ENCODE measurements at places on chromosomes 16 and 17.

- DNase-seq = no peak
Observed at GRCh38 chr17:59814685-59815084, 78.1 kb downstream of the TUBD1 start.

DNA sequence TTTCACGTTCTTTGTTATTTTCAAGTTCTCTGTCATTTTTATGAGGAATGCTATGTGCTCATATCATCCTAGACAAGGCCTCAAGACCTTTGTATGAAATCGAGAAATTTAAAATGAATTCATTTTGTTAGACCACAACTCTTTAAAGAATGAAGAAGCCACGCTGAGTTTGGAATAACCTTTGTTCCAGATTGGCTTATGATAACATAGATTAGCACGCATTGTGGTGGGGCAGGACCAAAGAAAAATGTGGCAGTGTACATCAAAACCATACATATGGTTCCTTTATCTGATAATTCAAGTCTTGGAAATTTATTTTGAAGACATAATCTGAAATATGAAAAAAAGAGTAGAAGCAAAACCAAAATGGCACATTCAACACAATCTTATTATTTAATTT lies 2.2 kb downstream of the HSD17B2 start:
- DNase-seq = no peak

DNA sequence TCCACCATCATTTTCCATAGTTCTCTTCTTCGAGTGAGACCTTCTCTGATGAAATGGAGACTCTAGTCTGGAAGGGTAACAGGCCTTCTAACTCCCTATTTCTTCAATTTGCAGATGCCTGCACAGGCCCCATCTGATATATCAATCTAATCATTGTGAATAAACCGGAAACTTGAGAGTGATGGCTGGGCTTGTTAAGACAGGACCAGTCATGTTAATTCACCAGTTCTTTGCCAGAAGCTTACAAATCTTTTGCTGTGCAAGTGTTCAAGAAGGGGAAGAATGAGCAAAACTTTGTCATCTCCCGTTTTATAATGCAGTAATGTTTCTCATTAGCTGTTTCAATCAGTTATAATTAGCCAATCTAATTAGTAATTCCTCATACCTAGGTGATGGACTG lies 1561.3 kb upstream of the GOT2 start:
- DNase-seq = no peak

- no peak for DNase-seq
Observed at GRCh38 chr16:64540434-64540833, 581.4 kb downstream of the CDH11 start.

DNA sequence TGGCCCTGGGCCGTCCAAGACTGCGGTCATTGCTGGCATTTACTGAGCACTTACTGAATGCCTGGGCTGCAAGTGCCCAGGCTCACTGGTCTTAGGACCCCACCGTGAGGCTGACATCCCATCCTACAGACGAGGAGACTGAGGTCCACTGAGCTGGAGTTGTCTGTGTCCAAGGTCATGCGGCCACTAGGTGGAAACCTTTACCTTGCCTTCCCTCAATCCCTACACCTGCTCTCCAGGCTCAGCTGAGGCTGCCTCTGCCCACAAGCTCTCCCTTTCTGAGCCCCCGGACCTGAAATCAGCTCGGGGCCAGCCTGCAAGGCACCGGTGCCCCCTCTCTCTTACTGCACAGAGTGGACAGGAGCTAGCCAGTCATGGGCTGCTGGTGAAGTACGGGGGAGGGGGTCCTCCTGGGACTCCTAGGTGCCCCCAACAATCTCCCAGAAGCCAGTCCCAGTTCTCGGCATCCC lies 1.5 kb downstream of the CASKIN1 start:
- DNase-seq = no peak

DNA sequence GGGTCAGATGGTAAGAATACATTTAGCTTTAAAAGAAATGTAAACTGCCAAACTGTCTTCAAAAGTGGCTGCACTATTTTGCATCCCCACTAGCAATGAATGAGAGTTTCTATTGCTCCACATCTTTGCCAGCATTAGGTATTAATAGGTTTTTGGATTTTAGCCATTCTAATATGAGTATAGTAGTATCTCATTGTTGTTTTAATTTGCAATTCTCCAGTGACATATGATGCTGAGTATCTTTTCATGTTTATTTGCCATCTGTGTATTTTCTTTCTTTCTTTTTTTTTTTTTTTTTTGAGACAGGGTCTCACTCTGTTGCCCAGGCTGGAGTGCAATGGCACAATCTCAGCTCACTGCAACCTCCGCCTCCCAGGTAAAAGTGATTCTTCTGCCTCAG lies 24.3 kb upstream of the MARCHF10 start:
- DNase-seq = no peak

GRCh38 chr17:72602517-72603419 lies 481.9 kb downstream of the SOX9 start:
- no peak for DNase-seq

GRCh38 chr17:78137392-78138203 lies 7.0 kb downstream of the TMC8 start:
- DNase-seq = no peak

DNA sequence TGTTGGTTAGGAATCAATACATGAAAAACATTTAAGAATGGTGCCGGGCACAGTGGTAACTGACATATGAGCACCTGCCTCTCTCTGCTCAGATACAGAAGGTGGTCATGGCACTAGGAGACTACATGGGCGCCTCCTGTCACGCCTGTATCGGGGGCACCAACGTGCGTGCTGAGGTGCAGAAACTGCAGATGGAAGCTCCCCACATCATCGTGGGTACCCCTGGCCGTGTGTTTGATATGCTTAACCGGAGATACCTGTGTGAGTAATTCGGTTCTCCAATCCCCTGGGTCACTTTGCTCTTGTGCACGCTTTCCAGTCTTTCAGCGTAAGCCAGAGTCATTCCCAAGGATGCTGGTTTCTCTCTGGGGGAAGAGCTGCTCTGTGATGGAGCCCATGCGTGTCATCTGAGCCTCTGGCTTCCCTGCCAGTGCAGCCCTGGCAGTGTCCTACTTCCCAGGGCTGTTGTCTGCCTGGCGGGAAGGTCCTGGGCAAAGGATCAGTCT lies 3.0 kb upstream of the CD68 start:
- no peak for DNase-seq

DNA sequence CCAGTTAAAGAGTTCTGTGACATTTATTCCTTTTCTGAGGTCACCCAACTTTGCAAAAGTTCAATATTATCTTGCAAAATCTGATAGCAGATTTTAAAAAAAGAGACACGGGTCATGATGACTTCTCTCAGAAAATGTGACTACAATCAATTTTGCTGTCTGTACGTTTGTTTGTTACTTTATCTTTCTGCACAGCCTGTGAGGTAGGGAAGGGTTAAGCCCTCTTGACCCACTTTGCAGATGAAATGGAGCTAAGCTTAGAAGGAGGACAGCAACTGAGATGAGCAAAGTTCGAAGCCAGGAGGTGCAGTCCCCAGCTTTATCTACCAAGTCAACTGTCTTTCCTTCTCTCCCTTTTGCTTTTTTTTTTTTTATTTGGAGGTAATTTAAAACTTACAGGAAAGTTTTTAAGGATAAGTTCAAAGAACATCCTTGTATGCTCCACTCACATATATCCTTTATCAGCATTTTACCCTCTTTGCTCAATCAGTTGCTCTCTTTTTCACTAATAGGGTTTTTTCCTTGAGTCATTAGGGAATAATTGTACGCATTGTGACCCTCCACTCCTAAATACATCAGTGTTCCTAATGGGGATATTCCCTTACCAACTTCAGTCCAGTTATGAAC lies 86.8 kb downstream of the MSI2 start:
- no peak for DNase-seq

DNA sequence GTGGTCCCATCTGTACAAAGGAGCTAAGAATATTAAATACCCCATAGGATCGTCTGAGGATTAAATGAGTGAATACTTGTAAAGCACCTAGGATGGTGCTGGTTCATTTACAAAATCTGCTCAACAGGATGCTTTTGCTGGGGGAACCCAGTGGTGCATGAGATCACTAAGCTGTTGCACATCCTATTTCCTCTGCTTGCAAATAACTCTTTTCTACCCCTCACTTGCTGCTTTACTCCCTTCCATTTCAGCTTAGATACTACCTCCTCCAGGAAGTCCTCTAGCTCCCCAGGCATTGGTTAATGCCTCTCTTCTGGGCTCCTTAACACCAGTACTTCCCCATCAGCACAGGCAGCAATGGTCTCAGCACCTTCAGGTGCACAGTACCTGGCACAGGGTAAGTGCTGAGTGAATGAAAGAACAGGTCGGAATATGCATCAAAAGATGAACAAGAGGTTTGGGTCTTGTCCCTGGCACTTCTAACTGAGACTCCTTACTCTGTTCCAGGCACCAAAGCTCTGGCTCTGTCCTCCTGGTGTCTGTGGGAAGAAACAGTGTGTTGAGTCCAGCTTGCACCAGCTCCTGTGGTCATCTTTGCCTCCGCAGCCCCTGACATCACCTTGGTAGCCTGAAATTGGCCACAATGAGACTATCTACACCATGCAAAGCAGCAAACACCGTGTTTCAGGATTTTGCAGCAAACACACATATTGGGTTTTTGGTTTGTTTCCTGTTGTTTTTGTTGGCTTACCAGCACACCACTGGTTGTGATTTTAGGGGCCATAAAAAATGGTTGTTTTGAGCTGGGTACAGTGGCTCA lies 24.1 kb upstream of the IL21R start:
- DNase-seq = no peak

DNA sequence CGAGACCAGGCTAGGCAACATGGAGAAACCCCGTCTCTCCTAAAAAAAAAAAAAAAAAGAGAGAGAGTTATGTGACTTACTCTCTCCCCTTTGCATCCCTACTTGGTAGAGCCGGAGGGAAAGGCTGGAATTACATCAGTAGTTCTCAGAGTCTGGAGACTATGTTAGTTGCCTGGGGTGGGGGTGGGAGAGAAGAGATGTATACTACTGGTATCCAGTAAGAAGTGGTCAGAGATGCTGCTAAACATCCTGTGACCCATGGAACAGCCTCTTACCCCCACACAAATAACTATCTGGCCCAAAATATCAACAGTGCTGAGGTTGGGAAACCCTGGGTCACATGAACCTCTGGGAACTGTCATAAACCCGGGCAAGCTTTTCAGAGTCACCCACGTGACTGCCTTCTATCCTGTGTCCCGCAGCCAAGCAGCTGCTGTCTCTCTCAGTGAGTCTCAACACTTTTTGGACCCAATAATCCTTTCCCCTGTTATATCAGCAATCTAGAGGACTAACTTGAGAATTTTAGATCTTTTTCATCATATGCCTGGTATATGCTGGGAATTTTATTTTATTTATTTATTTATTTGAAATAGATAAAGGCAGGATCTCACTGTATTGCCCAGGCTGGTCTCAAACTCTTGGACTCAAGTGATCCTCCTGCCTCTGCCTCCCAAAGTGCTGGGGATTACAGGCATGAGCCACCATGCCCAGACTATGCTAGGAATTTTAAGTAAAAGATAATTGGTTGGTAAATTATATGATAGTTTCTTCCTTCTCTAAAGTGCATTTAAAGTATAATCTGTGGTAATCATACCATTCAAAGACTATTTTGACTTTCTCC lies 8.7 kb downstream of the EIF1 start:
- no peak for DNase-seq

DNA sequence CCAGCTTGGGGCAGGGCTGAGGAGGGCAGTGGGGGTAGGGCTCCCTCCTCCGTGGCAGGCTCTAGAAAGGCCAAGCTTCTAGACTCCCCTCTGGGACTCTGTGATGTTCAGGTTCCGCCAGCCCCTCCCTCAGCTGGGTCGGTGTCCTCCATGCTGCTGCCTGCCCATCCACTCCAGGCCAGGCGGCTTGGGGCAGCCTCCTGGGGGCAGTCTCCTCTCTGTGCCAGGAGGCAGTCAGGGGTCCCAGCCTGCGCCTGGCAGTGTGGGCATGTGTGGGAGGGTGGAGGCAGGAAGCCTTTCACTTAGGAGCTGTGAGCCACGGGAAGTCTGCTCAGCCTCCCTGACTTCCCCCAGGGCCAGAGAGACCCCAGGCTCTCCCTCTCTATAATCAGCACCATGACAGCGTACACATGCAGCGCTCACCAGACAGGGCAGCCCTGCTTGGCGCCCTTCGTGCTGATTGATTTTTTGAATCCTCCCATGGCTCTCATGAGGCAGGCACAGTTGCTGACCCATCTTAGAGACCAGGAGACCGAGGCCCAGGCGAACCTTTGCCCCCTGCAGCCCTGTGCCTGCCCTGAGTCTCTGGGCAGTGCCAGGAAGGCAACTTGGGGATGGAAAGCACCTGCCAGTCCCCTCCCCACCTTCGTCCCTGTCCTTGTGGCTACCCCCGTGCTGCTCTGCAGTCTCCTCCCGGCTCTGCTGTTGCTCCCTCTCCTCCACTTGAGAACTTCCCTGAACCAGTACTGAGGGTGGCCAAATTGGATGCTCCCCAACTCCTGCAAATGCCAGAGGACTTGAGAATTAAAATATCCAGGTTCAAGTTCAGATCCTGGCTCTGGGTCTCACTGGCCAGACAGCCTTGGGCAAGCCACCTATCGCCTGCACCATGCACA lies 234.7 kb upstream of the GSE1 start:
- DNase-seq = no peak

DNA sequence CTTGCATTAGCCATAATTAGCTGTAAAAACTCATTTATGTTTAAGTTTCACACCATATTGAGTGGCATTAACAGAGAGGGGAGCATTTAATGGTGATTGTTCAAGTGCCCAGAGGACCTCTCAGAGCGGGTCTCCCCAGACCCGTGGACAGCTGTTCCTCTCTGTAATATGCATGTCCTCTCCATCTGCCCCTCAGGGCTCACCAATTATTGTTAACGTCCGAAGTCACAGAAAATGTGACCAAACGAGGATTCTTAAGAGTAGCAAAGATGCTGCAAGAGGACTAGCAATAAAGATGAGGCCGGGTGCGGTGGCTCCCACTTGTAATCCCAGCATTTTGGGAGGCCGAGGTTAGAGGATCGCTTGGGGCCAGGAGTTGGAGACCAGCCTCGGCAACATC lies 130.2 kb downstream of the CPPED1 start:
- DNase-seq = no peak

- no peak for DNase-seq
Observed at GRCh38 chr16:24423312-24423711, 116.1 kb upstream of the RBBP6 start.

- no peak for DNase-seq
Observed at GRCh38 chr17:44000141-44000860, 4.1 kb upstream of the NAGS start.

GRCh38 chr17:62717889-62718288 lies 90.2 kb downstream of the MARCHF10 start:
- DNase-seq = no peak

- DNase-seq = no peak
Observed at GRCh38 chr17:74369221-74369620, 1.9 kb downstream of the GPR142 start.

DNA sequence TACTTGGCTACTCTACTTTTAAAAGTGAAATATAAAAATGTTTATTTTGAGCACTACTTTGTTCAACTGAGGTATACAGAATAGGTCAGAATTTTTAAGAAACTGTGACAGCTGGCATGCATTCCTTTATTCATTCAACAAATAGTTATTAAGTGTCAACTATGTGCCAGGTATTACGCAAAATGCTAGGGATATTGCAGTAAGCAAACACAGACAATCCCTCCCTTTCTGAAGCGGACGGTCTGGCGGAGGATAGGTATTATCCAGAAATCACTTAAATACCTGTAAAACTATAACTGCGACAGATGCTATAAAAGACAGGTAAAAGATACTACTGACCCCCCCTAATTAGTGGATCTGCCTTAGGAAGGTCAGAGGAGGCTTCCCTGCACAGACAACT lies 26.1 kb downstream of the METTL16 start:
- DNase-seq = no peak

- no peak for DNase-seq
Observed at GRCh38 chr16:11774065-11774626, 22.9 kb downstream of the ZC3H7A start.

Measured in esophagus squamous epithelium (tissue), 5 donors.